Transverse colon (tissue), 4 donors: ENCODE measurements at places on chromosomes 11 and 22. TPM values are rescaled to one million over a fixed set of nuclear protein-coding genes. Genes with fewer than 3 reads are reported as not detected.

The ENTHD1 gene
- not detected for total RNA-seq

The PATE4 gene
- not detected for total RNA-seq

The FAT3 gene
- 0.64 TPM for total RNA-seq

The CACNA1I gene
- total RNA-seq = 1.1 TPM
